ENCODE measurements at places on chromosomes 1 and 21. TPM values are rescaled to one million over a fixed set of nuclear protein-coding genes. Genes with fewer than 3 reads are reported as not detected.

GRCh38 chr1:12053752-12054548, 9.2 kb upstream of the TNFRSF8 start:
- peaks cover 39% of the 10 kb centered on the region for H3K4me1 ChIP-seq
- H3K27ac ChIP-seq = no peak overlapping the region
- no peaks in the 10 kb centered on the region for H3K36me3 ChIP-seq
- no peak overlapping the region for H3K4me3 ChIP-seq
- no peak for DNase-seq

- H3K27me3 ChIP-seq = no peaks in the 10 kb centered on the region
- H3K4me3 ChIP-seq = no peak overlapping the region
- H3K27ac ChIP-seq = no peak overlapping the region
- peaks cover 31% of the 10 kb centered on the region for H3K4me1 ChIP-seq
Measured at GRCh38 chr1:235069176-235069575, 59.5 kb downstream of the TOMM20 start.

DNA sequence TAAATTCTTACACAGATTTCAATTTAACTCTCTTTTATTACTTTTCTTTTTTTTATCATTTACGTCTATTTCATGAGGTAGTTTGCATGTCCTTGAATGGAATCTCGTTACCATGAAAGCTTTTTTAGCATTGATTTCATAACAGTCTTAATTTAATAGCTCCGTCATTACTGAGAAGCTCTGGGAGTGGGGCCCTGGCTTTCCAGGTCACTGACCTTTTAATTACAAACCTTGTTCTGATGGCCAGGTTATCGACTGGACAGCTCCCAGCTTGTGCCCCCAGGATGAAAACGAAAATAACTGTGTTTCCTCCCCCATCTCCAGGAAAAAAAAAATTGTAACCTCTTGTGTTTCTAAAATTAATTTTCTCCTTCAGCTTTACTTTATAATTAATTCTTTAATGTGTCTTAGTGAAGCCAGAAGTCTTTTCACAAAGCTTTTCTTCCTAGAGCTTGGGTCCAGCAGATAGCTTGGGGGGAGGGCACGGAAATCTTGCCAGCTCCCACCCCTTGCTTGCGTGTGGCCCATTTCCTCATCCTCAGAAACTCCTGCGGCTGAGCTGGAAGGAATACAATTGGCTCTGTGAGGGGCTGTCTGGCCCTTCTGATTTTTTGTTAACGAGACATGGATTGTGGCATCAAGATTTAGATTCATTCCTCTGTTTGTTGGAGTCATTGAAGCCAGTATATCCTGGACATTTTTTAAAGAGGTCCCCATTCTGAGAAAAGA, 65.7 kb downstream of the PEX14 start:
- H3K27ac ChIP-seq = no peak overlapping the region
- no peak overlapping the region for H3K4me3 ChIP-seq
- H3K36me3 ChIP-seq = peaks cover 23% of the 10 kb centered on the region
- DNase-seq = no peak

OPRD1 gene
- not detected for total RNA-seq

KIAA1614 gene
- total RNA-seq = 0.21 TPM

DNA sequence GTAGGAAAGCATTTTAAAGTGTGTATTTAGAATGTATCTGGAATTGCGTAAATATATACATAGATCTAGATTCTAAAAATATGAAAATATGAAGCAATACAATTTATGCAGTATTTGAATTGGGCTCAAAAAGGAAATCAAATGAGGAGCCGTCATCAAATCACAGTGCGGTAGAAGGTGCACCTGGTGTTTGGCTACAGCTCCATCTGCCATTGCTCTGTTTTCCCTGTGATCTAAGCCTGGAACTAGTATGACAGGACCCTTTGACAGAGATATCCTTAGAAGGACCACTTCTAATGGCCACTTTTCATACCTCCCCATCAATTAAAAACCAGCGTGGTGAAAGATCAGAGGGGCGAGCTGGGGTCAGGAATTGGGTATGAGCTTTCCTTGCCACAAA, 202.6 kb downstream of the NFIA start:
- no peaks in the 10 kb centered on the region for H3K4me1 ChIP-seq

CFHR2 gene
- not detected for total RNA-seq

- H3K4me3 ChIP-seq = no peak overlapping the region
- no peak for DNase-seq
- H3K27me3 ChIP-seq = peaks cover 38% of the 10 kb centered on the region
- no peaks in the 10 kb centered on the region for H3K36me3 ChIP-seq
Measured at GRCh38 chr1:200049810-200050209, 22.3 kb downstream of the NR5A2 start.

DNA sequence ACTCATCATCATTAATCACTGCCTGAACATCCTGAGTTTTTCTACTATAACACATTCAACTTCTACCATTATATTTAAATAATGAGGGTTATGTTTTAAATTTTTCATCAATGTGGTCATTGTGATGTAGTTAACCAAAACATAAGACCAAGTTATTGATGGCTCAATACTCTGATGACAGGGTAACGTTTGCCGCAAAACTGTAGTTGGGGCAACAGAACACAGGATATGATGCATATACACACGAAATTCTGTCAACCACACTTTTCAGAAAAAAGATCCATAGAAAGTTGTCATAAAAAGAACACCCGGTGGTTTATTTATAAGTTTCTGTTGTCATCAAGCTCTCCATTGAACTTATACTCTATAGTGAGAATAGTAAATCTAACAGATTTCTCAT, 121.7 kb upstream of the COL11A1 start:
- DNase-seq = no peak
- H3K27me3 ChIP-seq = no peaks in the 10 kb centered on the region
- no peaks in the 10 kb centered on the region for H3K36me3 ChIP-seq
- no peaks in the 10 kb centered on the region for H3K4me1 ChIP-seq
- H3K27ac ChIP-seq = no peak overlapping the region
- H3K4me3 ChIP-seq = no peak overlapping the region

NGF gene
- not detected for total RNA-seq

MPL gene
- not detected for total RNA-seq

DNA sequence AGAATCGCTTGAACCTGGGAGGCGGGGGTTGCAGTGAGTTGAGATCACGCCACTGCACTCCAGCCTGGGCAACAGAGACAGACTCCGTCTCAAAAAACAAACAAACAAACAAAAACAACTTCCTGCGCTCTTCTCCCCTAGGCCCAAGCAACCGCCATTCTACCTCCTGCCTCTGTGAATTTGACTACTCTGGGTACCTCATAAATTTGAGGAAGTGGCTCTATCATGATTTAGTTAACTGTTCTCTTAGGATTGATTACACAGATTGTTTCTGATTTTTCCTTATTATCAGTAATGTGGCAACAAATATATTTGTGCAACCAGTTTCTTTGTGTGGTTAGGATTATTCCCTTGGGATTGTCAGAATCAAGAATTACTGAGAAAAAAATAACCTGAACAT, 29.7 kb downstream of the OPTC start:
- no peaks in the 10 kb centered on the region for H3K27me3 ChIP-seq
- peaks cover under 1% of the 10 kb centered on the region for H3K4me1 ChIP-seq
- no peak overlapping the region for H3K4me3 ChIP-seq
- H3K36me3 ChIP-seq = no peaks in the 10 kb centered on the region

PLD5 gene
- not detected for total RNA-seq

- no peak for DNase-seq
- H3K4me3 ChIP-seq = no peak overlapping the region
- no peak overlapping the region for H3K27ac ChIP-seq
- H3K36me3 ChIP-seq = no peaks in the 10 kb centered on the region
- H3K4me1 ChIP-seq = no peaks in the 10 kb centered on the region
Measured at GRCh38 chr1:117201808-117202207, 8.9 kb downstream of the VTCN1 start.

DNA sequence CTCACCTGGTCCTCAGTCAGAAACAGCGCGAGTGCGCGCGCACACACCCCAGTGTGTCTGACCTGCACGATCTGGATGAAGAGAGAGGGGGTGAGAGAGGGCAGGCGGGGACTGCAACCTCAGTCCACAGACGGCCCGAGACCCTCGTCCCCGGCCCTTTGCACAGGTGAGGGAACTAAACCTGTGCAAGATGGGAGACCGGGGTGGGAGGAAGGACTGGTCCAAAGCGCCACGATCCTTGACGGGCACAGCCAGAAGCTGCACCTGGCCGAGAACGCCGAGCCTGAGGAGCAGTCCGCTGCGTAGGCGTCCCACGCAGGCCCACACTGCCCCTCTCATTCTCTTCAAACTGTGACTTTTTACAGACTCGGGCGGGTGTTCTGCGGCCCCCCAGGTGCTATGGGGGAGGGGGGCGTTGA, 519 bp upstream of the IQCC start:
- no peak overlapping the region for H3K27ac ChIP-seq
- H3K36me3 ChIP-seq = peaks cover 39% of the 10 kb centered on the region
- H3K4me3 ChIP-seq = peak overlapping the region; percentile 88
- H3K4me1 ChIP-seq = peaks cover 53% of the 10 kb centered on the region
- DNase-seq = no peak
- no peaks in the 10 kb centered on the region for H3K27me3 ChIP-seq

- H3K27me3 ChIP-seq = peaks cover 21% of the 10 kb centered on the region
- peaks cover 8% of the 10 kb centered on the region for H3K4me1 ChIP-seq
- DNase-seq = peak; percentile 60
Measured at GRCh38 chr1:119674835-119675289, 26.8 kb upstream of the ZNF697 start.

GRCh38 chr1:156632355-156632754, 9.6 kb upstream of the BCAN start:
- peaks cover 66% of the 10 kb centered on the region for H3K27me3 ChIP-seq
- H3K27ac ChIP-seq = no peak overlapping the region
- H3K4me1 ChIP-seq = no peaks in the 10 kb centered on the region
- no peak overlapping the region for H3K4me3 ChIP-seq
